ENCODE measurements at places on chromosomes 12 and 14. TPM values are rescaled to one million over a fixed set of nuclear protein-coding genes. Genes with fewer than 3 reads are reported as not detected.

DNA sequence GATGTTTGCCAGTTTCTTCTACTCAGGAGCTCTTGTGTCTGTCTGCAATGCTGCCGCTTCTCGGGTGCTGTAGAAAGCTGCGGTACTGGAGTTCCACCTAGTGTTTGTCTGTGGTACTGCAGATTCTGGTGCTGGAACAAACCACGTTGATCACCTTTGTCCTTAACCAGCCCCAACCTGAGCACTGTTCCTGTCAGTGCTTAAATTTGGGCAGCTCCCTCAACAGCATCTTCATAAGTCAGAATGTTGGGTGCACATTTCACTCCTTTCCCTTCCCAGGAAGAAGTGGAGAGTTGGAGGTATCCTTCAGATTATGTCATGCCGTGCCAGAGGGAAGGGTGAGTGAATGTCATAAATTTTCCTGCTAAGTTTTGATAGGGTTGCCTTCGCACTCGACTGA, 48.7 kb upstream of the LALBA start:
- no peaks in the 10 kb centered on the region for H3K36me3 ChIP-seq
- peaks cover 12% of the 10 kb centered on the region for H3K27me3 ChIP-seq
- H3K4me1 ChIP-seq, result no peaks in the 10 kb centered on the region
- DNase-seq, result peak; percentile 84
- no peak overlapping the region for H3K4me3 ChIP-seq

- no peaks in the 10 kb centered on the region for H3K4me1 ChIP-seq
- H3K27ac ChIP-seq, result no peak overlapping the region
- H3K27me3 ChIP-seq, result peaks cover 12% of the 10 kb centered on the region
- no peaks in the 10 kb centered on the region for H3K36me3 ChIP-seq
- DNase-seq, result no peak
These were observed 6.2 kb upstream of the SERPINA12 start for GRCh38 chr14:94515426-94515825.

The TMEM253 gene
- total RNA-seq, result 1.6 TPM

The INHBE gene
- 0.36 TPM for total RNA-seq

The STYK1 gene
- total RNA-seq, result not detected

The SINHCAF gene
- 187 TPM for total RNA-seq

Data from neural crest cell (in vitro differentiated cells).